CD8-positive, alpha-beta memory T cell (primary cell): ENCODE measurements at places on chromosomes 4 and X. TPM values are rescaled to one million over a fixed set of nuclear protein-coding genes. Genes with fewer than 3 reads are reported as not detected.

DNA sequence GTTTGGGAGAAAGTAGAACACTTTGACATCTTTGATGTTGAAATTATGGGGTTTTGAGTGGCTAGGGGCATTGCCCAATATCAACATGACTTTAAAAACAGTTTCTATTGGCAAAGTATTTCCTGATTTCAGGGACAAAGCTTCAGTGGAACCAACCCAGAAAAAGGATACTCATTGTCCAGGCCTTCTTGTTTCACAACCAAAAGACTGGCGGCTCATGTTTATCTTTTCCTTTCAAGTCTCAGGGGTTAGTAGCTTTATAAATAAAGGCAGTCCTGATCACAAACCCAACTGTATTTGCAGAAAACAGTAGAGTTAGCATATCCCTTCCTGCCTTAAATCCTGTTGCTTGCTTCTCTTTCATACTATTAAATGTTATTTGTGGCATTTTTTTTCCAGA, 119.1 kb downstream of the SLITRK2 start:
- H3K27me3 ChIP-seq, result no peaks in the 10 kb centered on the region
- H3K36me3 ChIP-seq, result no peaks in the 10 kb centered on the region
- no peak for DNase-seq
- no peaks in the 10 kb centered on the region for H3K4me1 ChIP-seq
- no peak overlapping the region for H3K27ac ChIP-seq

DNA sequence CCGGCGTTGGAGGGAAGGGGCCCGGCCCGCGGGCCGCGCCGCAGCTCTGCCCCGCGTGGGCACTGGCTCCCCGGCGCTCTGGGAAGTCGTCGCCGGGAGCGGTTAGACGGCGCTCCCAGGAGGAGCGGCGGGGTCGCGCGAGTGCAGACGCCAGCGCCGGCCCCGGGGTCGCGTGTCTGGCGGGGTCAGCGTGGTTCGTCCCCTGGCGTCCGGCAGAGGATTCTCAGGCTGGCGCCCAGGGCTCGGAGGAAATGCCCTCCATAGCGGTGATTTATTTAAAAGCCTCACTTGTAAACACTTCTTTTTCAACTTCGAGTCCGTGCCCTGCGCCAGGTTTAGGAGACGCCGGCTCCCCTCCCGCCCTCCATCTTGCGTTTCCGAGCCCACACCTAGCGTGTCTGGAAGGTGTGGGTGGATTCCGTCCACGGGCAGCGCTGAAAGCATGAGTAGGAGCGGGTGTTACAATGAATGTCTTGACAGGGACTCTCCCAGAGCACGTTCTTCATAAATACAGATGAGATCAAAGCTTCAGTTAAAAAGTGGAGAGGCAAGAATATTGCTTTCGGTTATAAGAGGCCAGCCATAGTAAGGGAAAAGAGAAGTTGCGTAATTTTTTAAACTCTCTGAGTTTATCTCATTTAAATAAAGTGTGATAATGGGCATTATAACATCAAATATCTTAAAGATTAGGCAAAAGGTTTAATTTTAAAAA, 692 bp downstream of the FAM241A start:
- peaks cover 8% of the 10 kb centered on the region for H3K4me1 ChIP-seq
- no peaks in the 10 kb centered on the region for H3K36me3 ChIP-seq
- peak overlapping the region; percentile 68 for H3K27ac ChIP-seq
- no peaks in the 10 kb centered on the region for H3K27me3 ChIP-seq
- peak; percentile 65 for DNase-seq

- H3K4me1 ChIP-seq, result no peaks in the 10 kb centered on the region
- no peaks in the 10 kb centered on the region for H3K36me3 ChIP-seq
Measured at GRCh38 chrX:9665113-9665512, 100.5 kb downstream of the GPR143 start.

DNA sequence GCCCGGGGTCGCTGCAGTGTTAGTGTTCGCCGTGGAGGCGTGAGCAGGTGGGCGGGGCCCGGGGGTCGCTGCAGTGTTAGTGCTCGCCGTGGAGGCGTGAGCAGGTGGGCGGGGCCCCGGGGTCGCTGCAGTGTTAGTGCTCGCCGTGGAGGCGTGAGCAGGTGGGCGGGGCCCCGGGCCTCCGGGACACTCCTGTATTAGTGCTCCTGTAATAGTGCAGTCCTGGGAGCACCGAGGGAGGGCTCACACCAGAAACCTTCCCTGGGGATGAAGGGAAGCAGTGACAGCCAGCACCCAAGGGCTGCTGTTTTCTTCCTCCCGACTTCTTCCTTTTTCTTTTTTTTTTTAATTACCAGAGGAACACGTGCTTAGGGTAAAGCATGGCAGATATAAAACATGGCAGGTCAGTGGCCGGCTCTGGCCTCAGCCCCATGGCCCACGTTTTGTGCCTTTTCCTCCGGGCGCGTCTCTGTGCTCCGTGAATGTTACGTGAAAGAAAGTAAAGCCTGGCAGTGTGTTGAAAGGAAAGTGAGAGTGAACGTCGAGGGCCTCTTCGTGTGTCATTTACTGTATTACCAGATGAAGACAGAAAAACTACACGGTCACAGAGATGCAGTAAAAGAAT, 42.0 kb downstream of the PCGF3 start:
- H3K27me3 ChIP-seq, result no peaks in the 10 kb centered on the region
- no peak overlapping the region for H3K27ac ChIP-seq
- H3K4me3 ChIP-seq, result no peak overlapping the region
- H3K4me1 ChIP-seq, result no peaks in the 10 kb centered on the region
- H3K36me3 ChIP-seq, result peaks cover 11% of the 10 kb centered on the region
- DNase-seq, result no peak

The MAGEA2 gene
- total RNA-seq, result not detected

The CCDC160 gene
- not detected for total RNA-seq

The ARHGAP4 gene
- total RNA-seq, result 133 TPM

The TAF7L gene
- total RNA-seq, result not detected

GRCh38 chr4:182873726-182874125, 43.5 kb downstream of the DCTD start:
- H3K4me3 ChIP-seq, result no peak overlapping the region
- H3K4me1 ChIP-seq, result no peaks in the 10 kb centered on the region
- no peaks in the 10 kb centered on the region for H3K27me3 ChIP-seq
- no peaks in the 10 kb centered on the region for H3K36me3 ChIP-seq
- no peak overlapping the region for H3K27ac ChIP-seq
- DNase-seq, result no peak

DNA sequence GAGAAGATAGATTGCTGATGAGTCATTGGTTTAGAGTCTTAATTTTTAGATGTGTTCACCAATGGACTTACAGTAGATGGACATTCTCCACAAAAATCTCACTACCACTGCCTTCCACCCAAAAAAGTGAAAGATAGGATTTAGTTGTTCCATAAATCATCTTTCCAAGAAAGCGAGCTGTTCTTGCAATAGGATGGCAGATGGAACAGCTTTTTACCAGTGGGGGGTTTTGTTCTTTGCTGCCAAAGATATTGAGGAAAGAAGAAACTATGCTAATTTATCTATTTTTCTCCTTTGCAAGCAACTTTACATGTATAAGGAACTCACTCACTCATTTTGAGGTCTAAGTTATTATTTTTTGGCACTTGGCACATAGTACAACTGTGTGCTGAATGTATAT, 109.5 kb downstream of the ADGRL3 start:
- H3K36me3 ChIP-seq, result no peaks in the 10 kb centered on the region
- H3K27ac ChIP-seq, result no peak overlapping the region
- no peaks in the 10 kb centered on the region for H3K27me3 ChIP-seq
- no peak overlapping the region for H3K4me3 ChIP-seq
- H3K4me1 ChIP-seq, result no peaks in the 10 kb centered on the region
- DNase-seq, result no peak

The USP27X gene
- total RNA-seq, result 1.7 TPM

The EREG gene
- total RNA-seq, result not detected

The TCP11X1 gene
- total RNA-seq, result not detected

The FMR1NB gene
- not detected for total RNA-seq

- DNase-seq, result no peak
- no peaks in the 10 kb centered on the region for H3K36me3 ChIP-seq
- no peaks in the 10 kb centered on the region for H3K4me1 ChIP-seq
- no peak overlapping the region for H3K4me3 ChIP-seq
Measured at GRCh38 chr4:153023139-153023538, 87.0 kb downstream of the FHDC1 start.

- H3K27ac ChIP-seq, result no peak overlapping the region
- no peaks in the 10 kb centered on the region for H3K4me1 ChIP-seq
- no peak for DNase-seq
- no peaks in the 10 kb centered on the region for H3K27me3 ChIP-seq
- no peak overlapping the region for H3K4me3 ChIP-seq
Measured at GRCh38 chr4:54719378-54719777, 61.6 kb downstream of the KIT start.

The CFP gene
- total RNA-seq, result 1.8 TPM

The LDB2 gene
- total RNA-seq, result not detected

The ZNF518B gene
- 18.7 TPM for total RNA-seq

GRCh38 chr4:71498002-71498401, 159.2 kb downstream of the SLC4A4 start:
- H3K27me3 ChIP-seq, result no peaks in the 10 kb centered on the region
- no peak overlapping the region for H3K27ac ChIP-seq
- no peaks in the 10 kb centered on the region for H3K36me3 ChIP-seq
- DNase-seq, result no peak

DNA sequence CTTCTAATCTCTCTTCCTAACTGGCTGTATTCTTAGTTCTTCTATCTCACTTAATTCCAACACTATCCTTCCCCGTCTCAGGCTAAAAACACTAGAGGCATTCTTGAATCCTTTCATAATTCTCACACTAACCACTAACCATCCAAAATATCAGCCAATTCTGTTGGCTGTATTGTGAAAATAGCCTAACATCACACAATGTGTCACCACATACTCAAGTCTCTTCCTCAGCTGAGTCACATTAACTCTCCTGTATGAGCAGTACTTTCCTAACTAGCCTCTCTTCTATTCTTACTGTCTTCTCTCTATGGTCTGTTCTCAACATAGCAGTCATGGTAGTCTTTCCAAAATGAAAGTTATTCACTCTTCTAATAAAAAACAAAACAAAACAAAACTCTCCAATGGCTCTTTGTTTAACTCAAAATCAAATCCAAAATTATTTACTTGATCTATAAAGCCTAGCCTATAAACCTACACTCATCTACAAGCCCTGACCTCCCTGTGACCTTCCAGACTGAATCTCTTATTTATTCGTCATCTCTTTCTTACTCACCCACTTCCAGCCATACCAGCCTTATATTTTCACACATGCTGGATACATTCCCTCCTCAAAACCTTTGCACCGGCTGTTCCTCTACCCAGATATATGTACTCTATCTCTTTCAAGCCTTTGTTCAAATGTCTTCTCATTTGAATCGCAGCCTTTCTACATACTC, 445.9 kb downstream of the TLL1 start:
- no peak overlapping the region for H3K27ac ChIP-seq
- H3K36me3 ChIP-seq, result no peaks in the 10 kb centered on the region
- no peaks in the 10 kb centered on the region for H3K27me3 ChIP-seq
- no peaks in the 10 kb centered on the region for H3K4me1 ChIP-seq
- H3K4me3 ChIP-seq, result no peak overlapping the region

- H3K27me3 ChIP-seq, result no peaks in the 10 kb centered on the region
- no peak overlapping the region for H3K27ac ChIP-seq
Measured at GRCh38 chr4:167867191-167867590, 225.1 kb upstream of the ANXA10 start.

DNA sequence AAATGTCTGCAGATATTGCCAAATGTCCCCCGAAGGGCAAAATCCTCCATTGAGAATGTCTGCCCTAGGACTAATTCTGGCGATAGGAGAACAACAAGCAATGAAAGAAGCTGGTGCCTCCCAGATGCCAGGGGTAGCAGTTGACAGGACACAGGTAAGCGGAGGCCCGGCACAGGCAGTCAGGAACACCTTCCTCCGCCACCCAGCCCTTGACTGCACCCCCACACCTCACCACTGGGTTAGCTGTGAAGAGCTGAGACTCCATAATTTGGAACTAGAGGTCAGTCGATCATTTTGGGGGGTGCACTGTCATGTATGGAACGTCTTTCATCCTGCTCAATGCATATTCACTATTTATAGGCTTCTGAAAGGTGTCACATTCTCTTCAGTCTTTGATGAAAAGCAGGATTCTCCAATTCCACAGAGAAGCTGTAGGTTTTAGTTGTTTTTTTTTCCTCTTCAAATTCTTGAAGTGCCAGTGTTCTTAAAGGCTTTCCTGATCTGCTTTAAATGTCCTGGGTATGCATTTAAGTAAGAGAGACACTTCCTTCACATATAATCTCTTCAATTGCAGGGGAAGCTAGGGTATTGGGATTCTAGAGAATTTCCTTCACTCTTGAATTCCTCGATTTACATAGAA, 111.6 kb upstream of the ZFP42 start:
- DNase-seq, result no peak
- H3K36me3 ChIP-seq, result no peaks in the 10 kb centered on the region
- no peak overlapping the region for H3K4me3 ChIP-seq
- no peaks in the 10 kb centered on the region for H3K4me1 ChIP-seq
- H3K27me3 ChIP-seq, result no peaks in the 10 kb centered on the region
- no peak overlapping the region for H3K27ac ChIP-seq

DNA sequence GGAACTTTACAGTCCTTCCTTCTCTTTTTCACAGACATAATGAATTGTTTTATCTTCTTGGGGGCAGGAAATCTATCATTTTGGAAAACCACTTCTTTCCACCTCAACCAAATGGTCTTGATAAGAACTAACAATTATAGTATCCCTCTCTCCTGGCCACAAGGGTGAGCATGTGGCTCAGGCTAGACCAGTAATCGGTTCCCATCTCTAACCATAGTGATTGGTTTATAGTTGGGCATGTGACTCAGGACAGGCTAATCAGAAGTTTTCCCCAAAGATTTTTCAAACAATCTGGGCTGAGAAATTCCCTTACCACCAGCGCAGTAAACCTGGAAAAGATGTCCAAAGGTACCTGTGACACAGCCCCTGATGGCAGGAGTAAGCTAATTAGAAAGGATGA, 4.0 kb upstream of the CXorf66 start:
- DNase-seq, result no peak
- H3K27ac ChIP-seq, result no peak overlapping the region
- no peaks in the 10 kb centered on the region for H3K27me3 ChIP-seq
- H3K4me3 ChIP-seq, result no peak overlapping the region

DNA sequence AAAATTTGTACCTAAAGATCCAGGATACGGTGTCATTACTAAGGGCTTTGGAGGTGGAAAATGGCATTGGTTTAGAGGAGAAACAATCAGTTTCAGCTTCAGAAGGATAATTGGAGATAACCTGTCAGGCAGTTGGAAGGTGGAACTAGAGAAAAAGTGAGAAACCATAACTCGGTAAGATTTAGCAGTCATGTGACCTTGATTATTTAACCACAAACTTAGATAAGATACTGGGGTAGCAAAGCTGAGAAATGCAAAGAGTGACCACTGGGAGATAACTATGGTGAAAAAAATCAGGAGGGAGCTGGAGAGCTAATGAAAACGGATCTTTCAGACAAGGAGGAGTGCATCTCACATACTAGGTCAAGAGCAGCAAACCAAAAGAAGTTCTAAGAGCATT, 58.3 kb upstream of the SMARCA5 start:
- H3K4me3 ChIP-seq, result no peak overlapping the region
- no peaks in the 10 kb centered on the region for H3K4me1 ChIP-seq
- H3K27ac ChIP-seq, result no peak overlapping the region
- no peak for DNase-seq
- no peaks in the 10 kb centered on the region for H3K36me3 ChIP-seq
